Pons (tissue), 1 donor: ENCODE measurements at places on chromosomes 7 and 10.

DNA sequence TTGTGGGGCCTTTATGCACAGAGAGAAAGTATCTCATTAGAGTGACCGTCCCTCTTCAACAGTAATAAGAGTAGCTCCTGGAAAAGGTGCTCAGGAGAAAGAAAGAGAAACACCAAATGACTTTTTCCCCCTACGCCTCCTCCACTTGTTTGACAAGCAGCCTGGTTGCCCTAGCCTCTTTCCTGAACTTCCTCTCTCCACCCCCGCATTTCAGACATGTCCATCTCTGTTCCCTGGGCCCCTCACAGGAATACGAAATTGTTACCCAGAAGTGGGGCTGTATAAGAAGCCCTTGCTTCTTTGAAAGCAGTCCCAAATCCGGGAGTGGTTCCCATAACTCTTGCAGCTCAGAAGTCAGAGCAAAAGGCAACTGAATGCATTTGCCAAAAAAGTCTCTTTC lies 119.6 kb upstream of the ADO start:
- no peak for DNase-seq

GRCh38 chr7:74568658-74569057 lies 88.9 kb upstream of the GTF2I start:
- DNase-seq, result no peak

DNA sequence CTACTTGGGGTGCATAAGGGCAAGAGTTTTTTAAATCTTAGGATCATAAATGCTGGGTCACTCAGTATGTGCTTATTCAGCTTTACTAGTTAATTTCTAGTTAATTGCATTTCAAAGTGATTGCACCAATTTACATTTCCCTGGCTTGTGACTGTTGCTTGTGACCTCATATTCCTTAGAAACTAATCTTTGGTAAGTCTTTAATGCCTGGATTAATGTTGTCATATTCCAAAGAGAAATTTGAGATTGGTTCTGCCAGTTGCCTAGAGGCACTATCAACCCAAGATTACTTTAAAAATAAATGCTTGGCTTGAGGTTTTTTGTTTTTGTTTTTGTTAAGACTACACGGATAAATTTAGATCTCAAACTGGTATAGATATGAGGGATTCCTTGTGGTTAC lies 103.1 kb downstream of the ANK3 start:
- no peak for DNase-seq

DNA sequence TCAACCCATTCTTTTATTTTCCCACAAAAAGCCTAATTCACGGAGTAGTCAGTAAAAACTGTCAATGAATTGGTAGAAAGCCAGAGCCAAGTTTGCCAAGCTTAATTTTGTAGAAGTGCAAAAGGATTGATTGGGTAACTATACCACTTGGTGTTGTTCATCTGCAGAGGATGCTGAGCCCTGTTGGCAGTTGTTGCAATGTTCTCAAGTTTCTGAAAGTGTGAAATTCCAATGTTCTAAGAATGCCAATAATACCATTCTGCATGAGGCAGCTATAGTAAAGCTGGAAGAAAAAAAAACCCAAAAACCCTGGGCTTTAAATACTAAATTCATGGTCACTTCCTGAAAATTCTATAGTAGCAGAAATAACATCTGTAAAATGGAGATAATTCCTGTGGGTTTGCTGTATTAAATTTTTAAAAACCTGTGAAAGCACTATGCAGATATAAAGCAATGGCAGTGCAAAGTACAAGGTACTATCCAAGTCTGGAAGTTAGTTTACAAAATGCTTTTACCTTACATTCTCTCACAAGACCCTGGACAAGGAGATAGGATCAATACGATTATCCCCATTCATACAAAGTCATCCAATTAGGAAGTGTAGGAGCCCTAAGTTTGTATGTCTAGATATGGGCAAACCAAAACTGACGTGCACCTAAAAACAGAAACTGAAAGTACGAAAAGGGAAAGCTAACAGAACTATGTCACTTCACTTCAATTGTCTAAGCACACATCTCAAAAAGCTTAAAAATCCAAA lies 6.0 kb upstream of the PON1 start:
- DNase-seq, result no peak

GRCh38 chr10:4846775-4847174 lies 20.8 kb downstream of the AKR1E2 start:
- no peak for DNase-seq

DNA sequence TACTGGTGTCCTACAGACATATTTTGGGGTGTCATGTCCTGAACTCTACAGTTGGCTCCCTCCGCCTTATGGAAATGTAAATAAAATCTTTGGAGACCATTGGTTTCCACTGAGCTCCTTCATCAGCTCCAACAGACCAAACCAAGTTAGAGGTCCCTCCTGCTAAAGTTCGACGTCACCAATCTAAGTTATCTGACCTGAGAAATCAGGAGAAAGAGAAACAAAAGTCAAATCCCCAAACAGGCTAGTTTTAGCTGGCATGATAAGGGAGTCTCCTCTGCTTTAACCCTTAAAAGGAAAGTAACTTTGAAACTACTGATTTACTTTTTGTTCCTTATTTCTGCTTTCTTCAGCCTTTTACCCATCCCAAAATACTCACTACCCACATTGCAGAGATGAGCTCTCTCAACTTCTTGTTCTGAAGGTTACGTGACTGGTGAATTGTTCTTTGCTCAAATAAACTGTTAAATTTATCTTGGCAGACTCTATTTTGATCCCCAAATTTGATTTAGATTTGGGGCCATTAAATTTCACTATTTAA lies 39.9 kb downstream of the AVL9 start:
- DNase-seq, result no peak

DNA sequence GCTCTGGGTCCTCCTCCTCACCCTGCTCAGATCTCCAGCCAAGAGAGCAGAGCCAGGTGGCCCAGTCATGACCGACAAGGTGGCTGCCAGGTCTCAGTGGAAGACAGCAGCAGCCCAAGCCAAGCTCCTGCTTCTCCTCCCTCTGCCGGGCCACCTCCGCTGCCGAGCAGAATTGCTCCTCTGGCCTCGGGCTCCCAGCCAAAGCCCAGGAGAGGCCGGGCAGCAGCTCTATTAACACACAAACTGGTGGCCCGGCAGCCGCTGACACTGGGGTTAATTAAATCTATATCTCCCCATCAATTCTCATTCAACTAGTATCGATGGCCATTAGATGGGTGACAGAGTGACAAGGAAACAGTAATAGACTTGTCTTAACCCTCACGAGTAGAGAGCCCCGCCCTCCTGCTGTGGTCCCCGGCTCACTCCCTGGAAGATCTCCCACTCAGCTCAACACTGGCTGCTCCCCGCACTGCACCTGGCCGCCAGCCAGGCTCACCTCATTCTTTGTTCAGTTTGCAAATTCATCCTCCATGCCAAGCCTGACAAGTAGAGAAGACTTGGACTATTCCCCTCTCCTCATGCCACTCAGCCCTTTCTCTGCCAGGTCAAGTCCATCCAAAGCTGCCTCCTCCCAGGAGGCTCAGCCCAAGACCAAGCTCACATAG lies 74.1 kb upstream of the UNC5B start:
- no peak for DNase-seq

- DNase-seq, result no peak
Measured at GRCh38 chr10:10043083-10043482, 974.6 kb upstream of the CELF2 start.

DNA sequence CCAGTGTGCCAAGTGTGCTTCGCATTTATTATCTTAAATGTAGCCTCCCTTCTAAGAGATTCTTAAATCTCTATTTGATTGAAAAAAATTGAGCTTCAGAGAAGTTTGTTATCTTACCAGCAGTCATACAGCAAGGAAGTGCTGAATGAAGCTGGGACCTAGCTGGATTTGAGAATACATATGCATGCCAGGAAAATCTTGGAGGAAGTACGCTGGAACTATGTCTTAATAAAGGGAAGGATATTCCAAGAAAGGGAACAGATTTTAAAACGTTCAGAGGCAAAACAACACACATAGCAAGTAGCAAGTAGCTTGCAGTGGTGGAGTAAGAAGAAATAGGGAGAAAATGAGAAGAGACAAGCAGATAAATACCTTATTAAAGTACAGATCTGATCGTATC lies 1.5 kb downstream of the CFAP70 start:
- DNase-seq, result no peak

GRCh38 chr7:74256491-74257408 lies 2.6 kb upstream of the RFC2 start:
- DNase-seq, result no peak

DNA sequence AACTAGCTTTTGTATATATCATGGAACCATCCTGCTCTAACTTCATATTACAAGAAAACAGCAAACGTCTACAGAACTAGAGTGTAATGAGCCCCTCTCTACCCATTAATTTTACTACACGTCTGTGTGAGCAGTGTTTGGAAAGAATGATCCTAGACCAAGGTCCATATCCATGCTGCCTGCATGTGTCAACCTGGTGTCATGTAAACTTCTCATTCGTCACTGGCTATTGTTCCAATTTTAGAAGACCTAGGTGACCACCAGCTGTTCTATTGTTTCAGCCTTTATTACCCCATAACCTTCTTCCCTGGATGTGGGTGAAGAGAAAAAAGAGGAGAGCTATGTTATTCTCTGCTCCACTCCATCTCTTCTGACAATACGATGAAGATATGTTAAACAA lies 77.1 kb downstream of the CREM start:
- no peak for DNase-seq

GRCh38 chr10:59622320-59623132 lies 87.1 kb downstream of the SLC16A9 start:
- DNase-seq, result peak; percentile 85

GRCh38 chr7:128974241-128974934 lies 36.7 kb downstream of the IRF5 start:
- no peak for DNase-seq

DNA sequence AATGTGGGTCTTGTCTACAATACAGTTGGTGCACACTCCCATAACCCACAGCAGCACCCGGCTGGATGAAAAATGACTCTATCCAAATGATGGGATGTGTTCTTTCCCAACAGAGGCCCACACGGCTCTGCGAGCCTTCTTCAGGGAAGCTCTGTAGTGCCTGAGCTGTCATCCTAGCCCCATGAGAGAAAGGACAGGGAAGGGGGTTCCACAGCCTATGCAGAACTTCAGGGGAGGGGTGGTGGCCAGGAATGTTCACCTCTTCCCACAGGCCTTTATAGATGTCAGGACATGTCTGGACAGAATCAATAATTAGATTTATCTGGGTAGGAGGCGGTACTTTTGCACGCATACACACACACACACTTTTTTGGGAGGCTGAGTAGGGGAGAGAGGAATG lies 109.0 kb downstream of the JCAD start:
- no peak for DNase-seq

DNA sequence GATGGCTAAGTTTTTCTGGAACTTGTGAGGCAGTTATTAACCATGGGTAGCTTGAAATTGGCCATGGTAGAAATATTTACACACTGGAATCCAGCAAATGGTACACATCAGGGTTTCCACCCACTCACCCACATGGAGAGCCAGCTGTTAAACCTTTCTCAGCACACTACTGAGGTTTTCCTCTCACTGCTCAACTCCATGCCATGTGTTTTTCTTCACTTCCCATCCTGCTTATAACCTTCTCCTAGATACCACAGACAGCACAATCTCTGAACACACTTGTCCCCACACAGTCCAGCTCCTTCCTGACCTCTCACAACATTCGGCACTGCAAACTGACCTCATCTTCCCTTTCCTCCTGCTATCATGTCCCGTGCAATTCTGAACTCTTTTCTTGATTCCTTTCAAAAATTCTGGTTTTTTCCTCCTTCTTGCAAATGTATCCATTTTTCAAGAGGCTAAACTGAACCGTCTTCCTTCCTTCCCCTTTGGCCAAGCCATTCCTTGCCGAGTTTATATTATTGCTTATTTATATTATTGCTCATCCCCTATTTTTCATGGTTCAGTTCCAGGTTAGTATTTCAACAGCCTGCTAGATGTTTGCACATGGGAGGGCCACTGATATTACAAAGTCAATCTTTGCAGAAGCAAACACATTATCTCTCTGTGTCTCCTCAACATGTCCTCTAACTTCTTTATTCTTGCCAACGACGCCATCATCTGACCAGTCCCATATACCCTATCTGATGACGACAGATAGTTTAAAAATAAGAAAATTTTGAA lies 606.4 kb downstream of the SORCS1 start:
- DNase-seq, result no peak

DNA sequence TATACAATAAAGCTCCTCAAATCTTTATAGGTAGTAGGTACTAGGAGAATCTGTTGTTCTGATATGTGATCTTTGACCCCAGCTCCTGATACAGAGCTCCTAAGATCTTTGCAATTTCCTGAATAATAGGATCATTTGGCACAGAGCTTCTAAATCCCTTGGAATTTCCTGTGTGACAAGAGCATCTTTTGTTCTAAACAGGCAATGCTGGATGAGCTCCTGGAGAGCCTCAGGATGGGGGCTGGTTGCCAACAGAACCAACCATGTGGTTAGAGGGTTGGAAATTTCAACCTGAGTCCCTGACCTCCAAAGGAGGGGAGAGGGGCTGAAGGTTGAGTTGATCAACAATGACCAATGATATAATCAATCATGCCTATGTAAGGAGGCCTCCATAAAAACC lies 629.0 kb downstream of the CCSER2 start:
- no peak for DNase-seq

- DNase-seq, result peak; percentile 10
Measured at GRCh38 chr10:92573091-92573797, 649 bp downstream of the IDE start.

DNA sequence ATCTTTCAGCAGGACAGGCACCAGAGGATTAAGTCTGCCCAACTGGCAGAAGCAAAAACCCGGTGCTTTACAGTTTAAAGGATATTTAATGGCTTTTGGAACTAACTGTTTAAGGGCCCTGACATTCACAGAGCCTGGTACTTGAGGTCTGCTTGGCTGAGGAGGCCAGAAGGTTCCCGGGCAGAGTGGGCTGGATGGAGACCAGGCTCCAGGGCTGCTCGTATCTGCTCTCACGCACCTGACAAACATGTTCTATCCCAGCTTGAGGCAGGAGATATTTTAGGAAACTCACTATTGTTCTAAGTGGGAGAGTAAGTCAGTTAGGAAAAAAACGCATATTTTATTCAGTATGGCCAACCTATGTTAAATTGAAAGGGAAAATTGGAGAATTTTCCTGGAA lies 143.5 kb downstream of the ZMYND11 start:
- no peak for DNase-seq

GRCh38 chr7:85529831-85530230 lies 343.0 kb upstream of the SEMA3D start:
- no peak for DNase-seq

DNA sequence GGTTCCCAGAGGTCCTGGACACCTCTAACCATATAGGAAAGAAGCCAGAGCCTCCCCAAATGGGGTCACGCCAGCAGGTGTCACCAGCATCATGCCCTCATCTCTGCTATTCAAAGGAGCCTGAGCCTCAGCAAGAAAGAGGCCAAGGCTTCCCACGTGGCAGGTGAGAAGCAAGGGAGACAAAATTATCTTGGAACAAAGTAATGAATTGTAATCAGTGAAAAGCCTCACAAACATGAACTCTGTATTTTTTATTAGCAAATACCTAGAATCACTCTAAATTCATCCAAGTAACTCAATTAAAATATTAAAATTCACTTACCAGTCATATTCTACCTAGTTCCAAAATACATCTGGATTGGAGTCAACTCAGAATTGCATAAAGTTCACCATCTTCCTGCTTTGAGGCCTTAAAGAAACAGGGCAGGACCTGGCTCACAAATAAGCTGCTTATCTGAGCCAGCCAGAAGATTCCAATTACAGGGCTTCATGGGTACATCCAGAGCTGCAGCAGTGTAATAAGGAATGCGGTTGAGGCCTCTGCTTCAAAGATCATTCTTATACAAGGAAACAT lies 68.7 kb downstream of the SGMS1 start:
- no peak for DNase-seq

- no peak for DNase-seq
Measured at GRCh38 chr7:134476044-134476443, 17.1 kb upstream of the AKR1B1 start.

GRCh38 chr7:55484241-55484640 lies 88.1 kb downstream of the VOPP1 start:
- no peak for DNase-seq
